KG1 (cell line): ENCODE measurements at places on chromosomes 12 and 14.

- no peak for DNase-seq
Measured at GRCh38 chr12:44835641-44836379, 40.3 kb downstream of the NELL2 start.

DNA sequence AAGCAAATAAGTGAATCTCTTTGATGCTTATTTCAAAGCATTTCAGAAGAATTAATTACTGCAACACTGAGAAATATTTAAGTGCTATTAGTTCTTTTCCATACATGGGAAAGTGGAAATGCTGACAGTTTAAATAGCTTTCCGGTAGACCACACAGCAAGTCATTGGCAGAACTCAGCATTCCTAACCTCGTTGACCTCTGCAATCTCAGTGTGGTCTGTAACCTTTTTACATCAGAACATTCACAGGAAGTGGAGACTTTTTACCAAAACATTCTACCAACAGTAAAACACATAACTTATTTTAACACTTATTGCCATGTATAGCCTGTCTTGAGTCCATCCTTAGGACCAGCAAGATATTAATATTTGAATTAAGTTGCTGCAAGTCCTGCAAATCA is 249.5 kb upstream of the DCN start:
- no peak for DNase-seq

GRCh38 chr14:65805113-65805473 is 392.6 kb downstream of the FUT8 start:
- no peak for DNase-seq

DNA sequence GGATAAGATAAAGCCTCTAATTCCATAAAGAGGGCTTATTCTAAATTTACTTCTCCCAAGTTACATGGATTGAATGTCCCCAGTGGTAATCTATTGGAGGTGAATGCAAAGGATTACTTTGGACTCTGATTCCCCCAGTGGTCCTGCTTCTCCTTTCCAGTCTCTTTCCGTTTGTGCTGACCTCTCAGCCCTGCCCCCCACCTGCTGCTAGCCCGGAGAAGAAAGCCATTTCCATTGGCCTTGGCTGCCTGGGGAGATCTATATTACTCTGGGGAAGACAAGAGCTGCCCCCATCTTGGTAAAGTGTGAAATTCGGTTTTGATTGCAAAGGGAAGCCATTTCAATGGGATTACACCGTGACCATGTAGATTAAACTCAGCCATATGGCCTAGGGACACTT is 13.3 kb downstream of the ASCL1 start:
- no peak for DNase-seq

GRCh38 chr14:28356819-28357218 is 409.8 kb upstream of the FOXG1 start:
- no peak for DNase-seq

DNA sequence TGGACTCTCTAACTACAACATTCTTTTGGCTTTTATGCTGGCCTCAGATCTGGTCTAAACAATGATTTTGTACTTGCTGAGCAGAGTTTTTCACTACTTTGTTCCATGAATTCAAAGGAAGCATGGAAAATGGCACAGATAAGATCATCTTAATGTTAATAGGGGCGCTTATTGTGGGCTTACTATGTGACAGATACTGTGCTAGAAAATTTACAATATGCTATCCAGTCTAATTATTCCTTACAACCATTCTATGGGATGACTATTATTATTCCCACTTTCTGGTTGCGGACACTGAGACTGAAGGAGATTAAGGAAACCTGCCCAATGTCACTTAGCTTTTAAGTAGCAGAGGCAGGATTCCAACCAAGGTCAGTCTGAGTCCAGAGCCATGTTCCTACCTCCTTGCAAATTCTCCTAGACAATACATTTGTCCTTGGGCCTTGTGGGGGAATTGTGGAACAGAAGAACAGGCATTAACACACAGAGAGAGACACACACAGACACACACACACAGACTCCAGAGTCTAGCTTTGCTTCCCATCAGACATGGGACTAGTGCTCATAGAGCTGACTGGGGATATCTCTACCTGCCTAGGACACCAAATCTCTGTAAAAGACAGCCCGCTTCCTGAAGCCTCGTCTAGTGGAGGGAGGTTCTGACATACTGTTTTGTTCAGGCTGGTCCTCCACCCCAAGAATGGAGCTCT is 107.7 kb downstream of the SLC38A1 start:
- no peak for DNase-seq

- no peak for DNase-seq
Measured at GRCh38 chr14:92121207-92121669, 268 bp downstream of the NDUFB1 start.

DNA sequence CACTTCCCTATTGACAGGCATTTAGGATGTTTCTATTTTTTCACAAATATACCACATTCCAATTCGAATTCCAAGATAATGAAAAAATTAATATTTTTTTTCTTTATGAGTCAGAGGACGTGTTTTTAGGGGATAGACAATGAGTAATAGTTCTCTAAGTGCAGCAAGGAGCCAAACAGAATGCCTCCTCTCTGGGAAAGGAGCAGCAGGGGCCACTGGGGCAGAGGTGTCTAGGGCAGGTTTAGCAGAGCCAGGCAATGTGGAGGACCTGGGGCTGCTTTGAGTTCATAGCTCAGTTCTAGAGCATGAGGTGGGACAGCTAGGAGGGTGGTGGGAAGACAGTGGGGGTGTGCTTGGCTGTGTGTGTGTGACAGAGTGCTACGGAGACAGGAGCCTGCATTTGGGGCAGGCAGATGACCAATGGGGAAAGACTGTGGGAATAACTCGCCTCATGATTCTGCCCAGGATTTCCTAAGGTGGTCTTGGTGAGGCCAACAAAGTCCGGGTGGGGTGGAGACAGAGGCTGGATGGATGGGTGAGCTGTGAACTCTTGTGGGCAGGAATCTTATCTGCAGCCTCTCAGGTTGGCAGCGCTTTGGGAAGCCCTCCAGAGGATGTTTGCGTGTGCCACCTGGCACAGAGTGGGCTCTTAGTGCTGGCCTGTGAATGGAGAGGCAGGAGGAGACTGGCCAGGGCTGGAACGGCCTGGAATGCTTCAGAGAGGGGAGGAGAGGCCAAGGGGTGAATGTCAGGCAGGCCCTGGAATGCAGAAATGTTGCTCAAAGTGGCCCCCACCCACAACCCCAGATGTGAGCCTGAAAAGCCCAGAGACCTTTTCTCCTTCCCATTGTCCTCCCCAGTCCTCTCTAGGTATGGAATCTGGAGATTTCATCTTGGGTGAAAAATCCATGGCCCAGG is 2.4 kb upstream of the KRT7 start:
- no peak for DNase-seq

GRCh38 chr12:100422646-100423045 is 51.0 kb upstream of the NR1H4 start:
- DNase-seq, result no peak

GRCh38 chr12:1806301-1807086 is 13.9 kb upstream of the LRTM2 start:
- no peak for DNase-seq

DNA sequence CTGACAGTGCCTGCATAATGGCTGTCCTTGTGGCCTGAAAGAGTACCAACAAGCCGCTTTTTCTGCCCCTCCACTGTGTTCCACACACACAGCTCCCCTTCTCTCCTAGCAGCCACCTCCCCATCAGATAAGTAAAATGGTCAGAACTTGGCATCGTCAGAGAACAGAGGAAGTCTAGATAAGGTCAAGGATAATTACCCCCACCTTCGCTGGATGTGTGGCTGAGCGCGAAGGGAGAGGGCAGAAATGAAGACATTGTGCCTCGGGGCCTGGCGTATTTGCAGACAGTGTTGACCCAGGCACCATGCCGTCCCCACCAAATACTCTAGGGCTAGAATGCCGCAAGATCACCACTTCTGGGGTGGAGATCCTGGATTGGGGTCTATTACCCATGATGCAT is 30.6 kb downstream of the FBXO21 start:
- DNase-seq, result no peak

DNA sequence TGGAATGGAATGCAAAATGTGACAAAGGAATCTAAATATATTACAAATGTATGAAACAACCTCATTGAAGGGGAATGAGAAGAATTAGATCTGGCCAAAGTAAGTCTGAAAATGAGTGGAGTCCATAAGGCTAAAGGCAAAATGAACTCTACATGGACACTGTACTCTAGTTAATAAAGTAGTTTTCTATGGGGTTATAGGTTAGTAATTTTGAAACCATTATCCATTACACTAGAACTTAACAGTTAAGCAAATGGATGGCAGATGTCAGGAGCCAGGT is 222.1 kb downstream of the NUAK1 start:
- no peak for DNase-seq

GRCh38 chr12:129096968-129097367 is 243.7 kb downstream of the GLT1D1 start:
- DNase-seq, result no peak

DNA sequence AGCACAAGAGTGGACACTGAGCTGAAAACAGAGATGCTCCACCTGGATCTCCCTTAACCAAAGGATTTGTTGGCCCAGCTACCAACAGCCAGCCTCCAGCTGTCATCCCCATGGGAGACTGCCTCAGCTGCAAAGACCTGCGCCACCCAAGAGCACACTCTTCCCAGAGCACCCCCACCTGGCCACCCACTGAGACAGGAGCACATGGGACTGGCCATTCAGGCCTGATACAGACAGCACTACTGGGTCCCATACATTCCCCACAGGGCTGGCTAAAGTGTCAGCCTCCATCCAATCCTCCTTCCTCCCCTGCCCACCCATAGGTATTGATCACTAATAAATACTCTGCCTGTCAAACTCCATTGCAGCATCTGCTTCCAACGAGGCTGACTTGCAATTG is 241.5 kb downstream of the BCL11B start:
- no peak for DNase-seq

DNA sequence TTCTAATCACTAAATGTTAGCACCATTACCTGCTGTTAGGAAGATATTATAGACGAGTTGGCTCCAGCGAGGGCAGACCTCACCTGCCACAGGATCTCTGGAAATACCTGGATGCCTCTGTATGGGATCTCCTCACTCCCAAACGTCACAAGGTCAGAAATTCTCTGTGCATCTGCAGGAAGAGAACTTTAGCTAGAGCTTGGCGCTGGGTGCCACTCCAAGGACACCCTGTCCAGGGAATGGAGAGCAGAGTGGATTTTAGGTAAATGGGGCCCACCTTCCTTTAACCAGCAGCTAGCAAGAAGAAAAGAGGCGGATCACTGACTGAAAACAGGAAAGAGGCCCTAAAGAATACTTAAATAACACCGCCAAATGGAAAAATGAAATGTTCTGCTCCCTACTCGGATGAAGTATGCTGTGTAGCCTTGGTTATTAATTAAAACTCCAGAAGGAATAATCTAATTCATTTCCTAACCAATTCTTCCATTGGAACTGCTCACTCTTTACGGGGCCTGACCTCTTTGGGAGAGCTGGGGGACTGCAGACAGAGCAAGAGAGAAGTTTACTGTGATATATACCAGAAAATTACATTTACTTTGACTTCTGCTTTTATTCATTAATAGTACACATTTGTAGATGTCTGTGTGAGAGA is 4.2 kb upstream of the FOXG1 start:
- no peak for DNase-seq

DNA sequence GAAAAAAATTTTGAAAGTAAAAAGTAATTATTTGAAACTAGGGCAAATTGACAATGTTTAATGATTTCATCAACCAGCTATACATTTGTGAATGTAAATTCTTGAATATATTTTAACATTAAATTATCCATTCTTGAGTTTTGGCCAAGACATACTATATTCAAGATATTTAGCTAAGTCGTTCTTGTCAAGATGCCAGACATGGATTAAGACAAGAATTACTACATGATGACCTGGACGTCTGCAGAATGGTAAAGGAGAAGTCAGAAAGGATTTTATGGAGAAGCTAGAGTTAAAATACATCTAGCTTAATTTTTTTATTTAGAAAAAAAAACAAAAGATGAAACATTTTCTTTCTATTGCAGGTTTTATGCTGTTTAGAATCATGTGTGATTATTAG is 255.8 kb downstream of the TMTC2 start:
- no peak for DNase-seq
